NCI-H510A (cell line): ENCODE measurements at places on chromosomes 13 and 19.

DNA sequence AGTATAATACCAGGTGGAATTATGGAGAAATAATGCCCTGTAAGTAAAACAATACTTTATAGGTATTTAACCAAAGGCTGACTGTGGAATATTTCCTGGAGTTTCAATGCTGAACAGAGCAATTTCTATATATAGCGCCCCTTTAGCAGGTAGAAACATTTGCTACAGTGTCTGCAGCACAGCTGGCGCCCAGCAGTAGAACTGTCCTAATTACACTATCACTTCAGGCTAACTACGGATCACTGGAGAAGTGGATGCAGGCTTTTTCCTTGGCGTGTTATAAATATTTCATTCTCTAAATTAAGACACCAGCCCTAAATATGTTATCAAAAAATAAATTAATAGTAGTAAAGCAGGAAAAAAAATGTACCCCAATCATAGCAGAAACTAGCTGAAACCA is 3.1 kb downstream of the SHISA2 start:
- DNase-seq, result no peak

DNA sequence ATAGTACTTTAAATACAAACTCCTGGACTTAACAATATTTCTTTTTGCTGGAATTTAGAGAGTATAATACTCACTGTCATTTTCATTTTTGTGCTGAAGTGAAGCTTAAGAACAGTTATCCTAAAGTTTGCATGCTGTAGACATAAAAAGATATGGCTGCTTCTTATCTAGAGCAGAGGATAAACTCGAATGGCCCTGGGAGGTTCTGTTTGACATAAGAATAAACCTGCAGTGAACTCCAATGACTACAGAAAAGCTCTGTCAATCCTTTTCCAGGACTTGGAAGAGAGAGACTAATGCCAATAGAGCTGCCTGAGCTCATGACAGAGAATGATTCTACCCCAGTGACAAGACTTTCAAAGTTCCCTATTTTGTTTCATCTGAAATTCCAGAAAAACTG is 1017.8 kb upstream of the MIR17HG start:
- no peak for DNase-seq

GRCh38 chr19:13920940-13921747 is 15.1 kb downstream of the CC2D1A start:
- no peak for DNase-seq

DNA sequence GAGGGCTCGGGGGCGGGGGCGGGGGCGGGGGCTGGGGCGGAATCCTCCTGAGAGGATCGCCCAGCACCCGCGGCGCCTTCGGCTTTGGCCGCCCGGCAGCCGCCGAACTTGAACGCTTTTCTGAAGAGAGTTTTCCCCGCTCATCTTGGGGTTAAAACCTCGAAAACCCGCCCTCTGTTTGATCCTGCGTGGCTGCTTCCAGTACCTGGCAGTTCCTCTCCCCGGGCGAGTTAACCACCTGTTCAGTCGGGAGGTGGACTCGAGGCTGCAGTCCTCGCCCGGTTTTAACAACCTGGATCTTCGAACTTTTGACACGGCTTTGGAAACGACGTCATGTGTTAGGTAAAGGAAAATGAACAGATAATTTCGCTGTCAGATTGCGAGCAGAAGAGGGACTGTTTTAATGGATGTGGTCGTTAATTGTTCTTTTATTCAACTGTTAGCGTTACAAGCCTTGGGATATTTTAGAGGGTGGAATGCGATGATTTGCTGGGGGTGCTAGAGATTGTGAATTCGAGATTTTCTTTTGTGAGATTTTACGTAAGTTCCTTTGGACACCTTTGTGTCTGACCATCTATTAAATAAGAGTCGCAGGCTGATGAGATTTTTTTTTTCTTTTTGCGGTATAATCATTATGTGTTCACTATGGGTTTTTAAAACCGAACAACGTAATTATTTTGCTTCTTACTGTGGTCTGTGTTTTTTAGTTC is 1.0 kb downstream of the FNDC3A start:
- DNase-seq, result peak; percentile 13

- no peak for DNase-seq
Observed at GRCh38 chr13:93767917-93768409, 541.4 kb downstream of the GPC6 start.

DNA sequence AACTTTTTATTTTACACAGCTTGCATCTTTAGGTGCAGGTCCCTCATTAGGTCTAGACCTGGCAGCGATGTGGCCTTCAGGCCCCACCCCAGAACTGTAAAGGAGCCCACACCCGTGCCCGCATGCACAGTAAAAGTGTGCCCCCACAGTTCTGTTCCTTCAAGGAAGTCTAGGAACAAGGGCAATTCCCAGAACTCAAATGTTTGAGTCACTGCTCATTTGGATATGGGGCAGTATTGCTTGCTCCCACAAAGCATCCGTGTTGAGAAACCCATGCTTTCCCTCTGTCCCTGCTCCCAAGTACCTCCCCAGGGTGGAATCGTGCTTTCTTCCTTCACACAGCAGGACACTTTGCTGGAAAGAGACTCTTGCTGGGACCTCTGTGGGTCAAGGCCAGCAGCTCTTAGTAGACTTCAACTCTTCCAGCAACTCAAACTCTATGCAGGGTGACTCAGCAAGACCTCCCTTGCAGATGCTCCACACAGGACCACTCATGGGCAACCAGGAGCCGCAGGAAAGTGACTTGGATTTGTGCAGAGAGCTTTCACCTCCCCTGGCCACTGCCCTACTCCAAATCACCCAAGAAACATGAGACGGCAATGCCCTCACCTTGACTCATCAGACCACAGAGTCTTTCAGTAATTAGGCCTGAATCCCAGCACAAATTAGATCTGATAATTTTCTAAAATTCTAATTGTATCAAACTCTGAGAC is 12.3 kb downstream of the SLC7A1 start:
- no peak for DNase-seq

DNA sequence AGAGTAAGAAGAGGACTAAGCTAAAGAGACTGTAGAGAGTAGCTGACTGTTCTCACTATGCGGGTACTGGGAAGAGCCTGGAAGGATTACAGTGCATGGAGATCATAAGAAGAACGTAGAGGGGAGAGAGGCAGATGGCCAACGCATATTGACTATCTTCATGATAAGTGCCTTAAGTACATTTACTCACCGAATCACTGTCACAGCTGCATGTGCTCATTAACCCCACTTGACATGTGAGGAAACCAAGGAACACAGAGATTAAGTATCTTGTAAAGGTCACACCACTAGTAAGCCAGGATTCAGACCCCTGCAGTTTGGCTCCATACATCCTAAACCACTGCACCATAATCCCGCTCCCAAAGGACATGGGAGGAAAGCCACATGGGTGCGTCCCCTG is 34.1 kb downstream of the SMAD9 start:
- DNase-seq, result peak; percentile 54

GRCh38 chr19:48591021-48591420 is 15.5 kb upstream of the SPACA4 start:
- no peak for DNase-seq

DNA sequence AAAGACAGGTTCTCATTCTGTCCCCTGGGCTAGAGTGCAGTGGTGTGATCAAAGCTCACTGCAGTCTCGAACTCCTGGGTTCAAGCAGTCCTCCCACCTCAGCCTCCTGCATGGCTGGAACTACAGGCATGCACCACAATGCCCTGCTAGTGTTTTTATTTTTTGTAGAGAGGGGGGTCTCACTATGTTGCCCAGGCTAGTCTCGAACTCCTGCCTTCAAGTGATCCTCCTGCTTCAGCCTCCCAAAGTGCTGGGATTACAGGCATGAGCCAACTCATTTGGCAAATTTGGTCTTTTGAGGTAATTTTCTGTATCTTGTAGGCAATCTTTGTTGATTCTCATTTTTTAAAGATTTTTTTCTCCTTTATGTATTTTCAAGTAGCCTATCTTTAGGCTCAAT is 205.7 kb downstream of the ZIC5 start:
- no peak for DNase-seq

DNA sequence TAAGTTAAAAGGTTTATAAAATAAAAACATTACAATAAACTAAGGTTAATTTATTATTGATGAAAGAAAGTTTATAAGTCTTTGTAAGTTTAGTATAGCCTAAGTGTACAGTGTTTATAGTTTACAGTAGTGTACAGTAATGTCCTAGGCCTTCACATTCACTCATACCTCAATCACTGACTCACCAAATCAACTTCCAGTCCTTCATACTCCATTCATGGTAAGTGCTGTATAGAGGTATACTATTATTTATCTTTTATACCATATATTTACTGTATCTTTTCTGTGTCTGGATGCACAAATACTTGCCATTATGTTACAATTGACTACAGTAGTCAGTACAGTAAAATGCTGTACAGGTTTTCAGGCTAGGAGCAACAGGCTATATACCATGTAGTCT is 490.0 kb downstream of the GPC6 start:
- no peak for DNase-seq

- no peak for DNase-seq
Observed at GRCh38 chr19:41430922-41431321, 3.7 kb upstream of the B3GNT8 start.

DNA sequence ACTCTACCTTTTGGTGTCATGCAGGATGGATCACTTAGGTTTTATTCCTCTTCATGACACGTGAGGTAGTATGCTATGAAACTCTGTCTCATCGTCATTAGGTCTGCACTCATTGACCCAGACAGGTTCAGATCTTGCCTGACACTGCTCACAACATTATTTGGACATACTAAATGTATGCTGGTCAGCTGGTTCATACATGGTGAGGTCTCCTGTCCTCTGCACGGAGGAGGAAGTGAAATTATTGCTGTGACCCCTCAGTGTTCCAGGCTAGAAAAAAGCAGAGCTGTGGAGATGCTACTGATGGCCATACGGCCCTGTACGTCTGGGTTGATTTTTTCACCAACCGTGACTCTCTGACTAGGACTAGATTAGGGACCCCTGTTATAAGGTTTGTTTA is 35.8 kb downstream of the LATS2 start:
- no peak for DNase-seq

DNA sequence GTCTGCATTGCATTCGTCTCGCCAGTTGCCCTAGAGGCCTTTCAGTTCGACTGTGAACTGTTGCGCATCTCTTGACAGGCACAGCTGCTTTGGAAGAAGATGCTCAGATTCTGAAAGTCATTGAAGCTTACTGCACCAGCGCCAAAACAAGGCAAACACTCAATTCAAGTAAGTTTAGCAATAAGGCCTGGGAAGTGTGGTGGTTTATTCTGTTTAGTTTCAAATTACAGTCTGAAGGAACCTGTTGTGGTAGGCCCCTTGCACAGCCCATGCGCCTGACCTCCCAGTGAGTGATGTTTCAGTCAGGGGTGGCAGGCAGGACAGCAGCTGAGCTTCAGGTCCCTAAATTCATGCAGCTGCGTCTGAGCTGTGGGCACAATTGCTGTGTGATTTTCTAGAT is 32.2 kb upstream of the TEX29 start:
- DNase-seq, result no peak

DNA sequence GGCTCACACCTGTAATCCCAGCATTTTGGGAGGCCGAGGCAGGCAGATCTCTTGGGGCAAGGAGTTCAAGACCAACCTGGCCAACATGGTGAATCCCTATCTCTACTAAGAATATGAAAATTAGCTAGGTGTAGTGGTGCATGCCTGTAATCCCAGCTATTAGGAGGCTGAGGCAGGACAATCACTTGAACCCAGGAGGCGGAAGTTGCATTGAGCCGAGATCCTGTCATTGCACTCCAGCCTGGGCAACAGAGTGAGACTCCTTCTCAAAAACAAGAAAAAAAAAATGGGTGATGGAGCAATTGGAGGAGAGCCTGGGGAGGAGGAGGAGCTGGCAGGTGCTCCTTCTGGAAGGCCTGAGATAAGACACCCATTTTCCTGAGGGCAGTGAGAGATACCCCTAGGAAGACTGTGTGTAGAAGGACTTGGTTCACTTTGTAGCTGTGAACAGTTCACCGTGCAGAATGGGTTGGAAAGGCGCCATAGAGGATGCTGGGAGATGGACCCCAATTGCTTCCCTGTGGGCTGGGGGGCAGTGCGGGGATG is 8.7 kb upstream of the CARM1 start:
- no peak for DNase-seq

- DNase-seq, result peak; percentile 29
Observed at GRCh38 chr19:35352448-35353304, 5.0 kb downstream of the FFAR1 start.

GRCh38 chr19:49710372-49710951 is 19.5 kb downstream of the CPT1C start:
- DNase-seq, result no peak

- DNase-seq, result no peak
Observed at GRCh38 chr13:47310401-47310800, 413.5 kb upstream of the HTR2A start.

GRCh38 chr13:73220966-73221720 is 162.3 kb downstream of the KLF5 start:
- no peak for DNase-seq

DNA sequence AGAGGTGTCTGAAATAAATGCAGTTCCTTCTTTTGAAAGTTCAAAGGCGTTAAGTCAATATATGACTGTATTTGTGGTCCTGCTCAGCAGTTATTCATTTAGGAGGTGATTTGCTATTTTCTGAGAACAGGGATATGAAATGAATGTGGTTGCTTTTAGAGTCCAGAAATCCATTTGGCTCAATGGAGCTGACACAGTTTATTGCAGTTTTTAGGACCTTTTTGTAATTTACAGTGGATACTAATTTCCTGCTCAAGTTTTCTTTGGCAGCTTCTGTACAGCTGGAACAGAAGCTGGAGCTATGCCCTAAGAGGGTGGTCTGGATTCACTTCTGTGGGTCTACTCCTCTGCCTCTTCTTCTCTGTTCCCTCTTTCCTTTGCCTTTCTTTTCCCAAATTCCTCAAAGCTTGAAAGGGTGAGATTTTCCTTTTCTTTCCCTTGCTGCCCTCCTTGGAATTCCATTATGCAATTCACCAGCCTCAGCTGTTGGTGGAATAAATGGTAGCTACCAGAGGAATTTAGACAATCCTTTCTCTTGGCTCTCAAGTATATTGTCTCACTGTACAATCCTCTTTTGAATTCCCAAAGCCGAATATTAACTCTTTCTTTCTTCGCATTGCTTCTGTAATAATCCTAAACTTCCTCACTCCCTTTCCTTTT is 39.9 kb downstream of the ITGBL1 start:
- DNase-seq, result no peak

GRCh38 chr19:6736169-6736916 is 1.0 kb downstream of the GPR108 start:
- DNase-seq, result peak; percentile 41

DNA sequence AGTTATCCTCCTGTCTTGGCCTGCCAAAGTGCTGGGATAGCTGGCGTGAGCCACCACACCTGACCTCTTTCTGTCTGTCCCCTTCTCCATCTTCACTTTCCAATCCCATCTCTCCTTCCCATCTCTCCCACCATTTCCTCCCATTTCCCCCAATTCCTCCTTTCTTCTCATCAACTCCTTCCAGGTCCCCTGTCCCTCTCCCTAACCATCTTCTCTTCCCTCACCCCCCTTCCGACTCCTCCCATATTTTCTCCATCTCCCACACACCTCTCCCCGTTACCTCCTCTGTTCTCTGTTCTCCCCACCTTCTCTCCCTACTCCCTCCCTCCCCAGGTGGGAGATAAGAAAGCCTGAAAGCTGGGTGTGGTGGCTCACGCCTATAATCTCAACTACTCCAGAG is 40.6 kb downstream of the KEAP1 start:
- no peak for DNase-seq

- DNase-seq, result no peak
Observed at GRCh38 chr13:67238277-67238859, 8.2 kb upstream of the PCDH9 start.
